Activated T-cell treated with anti-CD3 and anti-CD28 coated beads, Interleukin-2, amount 50 U/mL, for 72 hours (primary cell): ENCODE measurements at places on chromosomes 4 and X.

- DNase-seq: no peak
- H3K27ac ChIP-seq: no peak overlapping the region
- no peaks in the 10 kb centered on the region for H3K27me3 ChIP-seq
- H3K4me1 ChIP-seq: no peaks in the 10 kb centered on the region
- no peaks in the 10 kb centered on the region for H3K36me3 ChIP-seq
Observed at GRCh38 chr4:102037566-102037965, 247.0 kb downstream of the BANK1 start.

- DNase-seq: no peak
- no peaks in the 10 kb centered on the region for H3K4me1 ChIP-seq
- no peak overlapping the region for H3K4me3 ChIP-seq
- peaks cover 6% of the 10 kb centered on the region for H3K27me3 ChIP-seq
Observed at GRCh38 chrX:129427267-129427666, 96.0 kb downstream of the SMARCA1 start.

- DNase-seq: no peak
- H3K36me3 ChIP-seq: no peaks in the 10 kb centered on the region
- H3K4me1 ChIP-seq: peaks cover 6% of the 10 kb centered on the region
- no peak overlapping the region for H3K4me3 ChIP-seq
- H3K27me3 ChIP-seq: no peaks in the 10 kb centered on the region
- no peak overlapping the region for H3K27ac ChIP-seq
Observed at GRCh38 chr4:27635936-27636913, 775.6 kb downstream of the STIM2 start.

DNA sequence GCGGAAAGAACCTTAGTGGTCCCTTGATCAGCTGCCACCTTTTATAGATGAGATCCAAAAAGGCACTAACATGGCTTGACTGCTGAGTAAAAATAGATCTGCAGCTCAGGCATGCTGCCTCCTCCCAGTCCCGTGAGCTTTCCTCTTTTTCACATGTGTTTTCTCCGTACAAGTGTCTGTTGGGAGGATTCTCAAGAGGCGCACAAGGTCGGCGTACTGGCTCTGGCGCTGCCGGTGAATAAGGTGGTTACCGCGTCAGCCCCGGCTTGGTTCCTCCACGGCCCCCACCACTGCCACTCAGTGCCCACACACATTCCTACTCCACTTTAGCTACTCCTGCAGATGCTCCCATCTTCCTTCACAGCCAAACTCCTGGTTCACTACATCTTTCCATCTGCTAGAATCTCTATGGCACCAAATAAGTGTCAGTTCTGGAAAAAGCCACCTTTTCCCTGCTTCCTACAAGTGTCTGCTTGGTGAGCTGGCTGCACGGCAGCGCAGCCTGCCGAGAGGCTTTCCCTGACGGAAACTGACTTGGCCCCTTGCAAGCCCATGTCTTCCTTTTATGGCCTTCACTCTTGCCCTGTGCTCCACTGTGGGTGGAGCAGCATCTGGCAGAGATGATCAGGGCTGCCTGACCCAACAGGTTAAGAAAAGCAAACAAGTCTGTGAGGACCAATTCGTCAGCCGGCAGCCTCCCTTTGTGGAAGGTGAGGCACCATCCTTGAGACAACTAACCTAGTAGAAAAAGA lies 99.8 kb downstream of the KLHL8 start:
- H3K4me3 ChIP-seq: no peak overlapping the region
- H3K27me3 ChIP-seq: no peaks in the 10 kb centered on the region
- H3K4me1 ChIP-seq: peaks cover 30% of the 10 kb centered on the region
- DNase-seq: no peak
- peaks cover 4% of the 10 kb centered on the region for H3K36me3 ChIP-seq
- H3K27ac ChIP-seq: peak overlapping the region; percentile 41

- H3K27ac ChIP-seq: no peak overlapping the region
- H3K4me1 ChIP-seq: peaks cover 57% of the 10 kb centered on the region
- peaks cover 8% of the 10 kb centered on the region for H3K36me3 ChIP-seq
- H3K4me3 ChIP-seq: no peak overlapping the region
Observed at GRCh38 chr4:6935965-6936364, 26.3 kb downstream of the TBC1D14 start.

DNA sequence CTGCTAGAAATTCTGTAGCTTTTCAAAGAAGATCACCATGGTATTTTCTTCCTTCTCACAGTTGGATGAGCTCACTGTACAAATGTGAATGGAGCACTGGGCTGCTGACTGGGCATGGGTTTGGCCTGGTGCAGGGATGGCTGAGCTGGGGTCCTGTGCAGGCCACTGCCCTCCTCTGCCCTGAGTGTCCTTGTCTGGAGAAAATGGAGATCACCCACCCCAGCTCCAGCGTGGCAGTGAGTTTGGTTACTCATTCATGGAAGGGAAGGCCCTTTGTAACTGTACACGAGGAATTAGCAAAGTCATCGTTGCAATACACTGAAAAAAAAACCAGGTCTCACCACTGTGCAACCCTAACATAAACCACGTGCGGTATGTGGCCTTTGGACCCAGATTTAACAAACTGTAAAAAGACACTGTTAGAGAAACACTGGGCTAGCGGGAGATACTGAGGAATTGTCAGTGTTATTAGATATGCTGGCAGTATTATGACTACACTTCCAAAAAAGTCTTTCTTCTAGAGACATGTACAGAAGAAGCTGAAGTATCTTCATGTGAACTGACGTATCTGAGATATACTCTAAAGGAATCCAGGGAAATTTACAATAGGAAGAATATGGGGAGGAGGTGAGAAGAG lies 16.1 kb upstream of the TBC1D14 start:
- no peak overlapping the region for H3K27ac ChIP-seq
- peaks cover 41% of the 10 kb centered on the region for H3K4me1 ChIP-seq
- H3K36me3 ChIP-seq: peaks cover 12% of the 10 kb centered on the region
- DNase-seq: no peak

- peaks cover 7% of the 10 kb centered on the region for H3K27me3 ChIP-seq
- H3K4me1 ChIP-seq: peaks cover 34% of the 10 kb centered on the region
- peak overlapping the region; percentile 99 for H3K27ac ChIP-seq
- peak; percentile 68 for DNase-seq
- no peaks in the 10 kb centered on the region for H3K36me3 ChIP-seq
Observed at GRCh38 chr4:36394352-36394903, 113.0 kb downstream of the DTHD1 start.

DNA sequence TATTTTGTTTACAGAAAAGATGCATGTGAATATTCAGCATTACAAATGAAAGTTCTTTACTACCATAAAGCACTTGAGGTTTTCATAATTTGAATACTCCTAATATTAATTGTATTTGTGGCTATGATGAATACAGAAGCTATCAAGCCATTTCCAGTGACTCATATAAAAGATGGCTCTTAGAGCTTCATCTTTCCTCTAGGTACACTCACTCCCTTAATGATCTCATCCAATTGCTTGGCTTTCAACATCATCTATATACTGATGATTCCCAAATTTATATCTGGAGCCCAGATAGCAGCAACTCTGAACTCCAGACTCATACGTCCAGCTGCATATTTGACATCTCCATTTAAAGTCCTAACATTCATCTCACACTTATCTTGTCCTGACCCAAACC lies 183.4 kb upstream of the FAM241A start:
- no peak for DNase-seq
- H3K36me3 ChIP-seq: no peaks in the 10 kb centered on the region
- H3K4me1 ChIP-seq: no peaks in the 10 kb centered on the region
- H3K27me3 ChIP-seq: no peaks in the 10 kb centered on the region
- H3K4me3 ChIP-seq: no peak overlapping the region
- H3K27ac ChIP-seq: no peak overlapping the region

DNA sequence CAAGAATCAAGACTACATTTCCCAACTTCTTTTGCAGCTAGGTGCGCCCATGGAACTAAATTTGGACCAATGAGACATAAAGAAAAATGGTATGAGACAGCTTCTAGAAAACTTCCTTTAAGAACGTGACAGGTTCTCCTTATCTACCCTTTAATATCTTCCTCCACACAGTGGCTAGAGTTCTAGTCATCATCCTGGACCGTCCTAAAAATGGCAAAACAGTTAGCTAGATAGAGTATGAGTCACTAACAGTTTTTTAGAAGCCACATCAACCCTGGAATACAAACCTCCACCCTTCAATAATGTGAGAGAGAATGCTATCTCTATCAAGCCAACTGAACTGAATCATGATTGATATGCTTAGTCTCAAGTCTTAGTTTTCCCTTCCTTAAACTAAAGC lies 267.9 kb upstream of the SLC7A11 start:
- H3K27me3 ChIP-seq: no peaks in the 10 kb centered on the region
- no peaks in the 10 kb centered on the region for H3K4me1 ChIP-seq
- DNase-seq: no peak
- no peaks in the 10 kb centered on the region for H3K36me3 ChIP-seq
- no peak overlapping the region for H3K4me3 ChIP-seq

- H3K27me3 ChIP-seq: no peaks in the 10 kb centered on the region
- no peaks in the 10 kb centered on the region for H3K4me1 ChIP-seq
- no peak overlapping the region for H3K4me3 ChIP-seq
- H3K36me3 ChIP-seq: no peaks in the 10 kb centered on the region
- DNase-seq: no peak
Observed at GRCh38 chr4:173128199-173128890, 40.3 kb upstream of the GALNT7 start.

DNA sequence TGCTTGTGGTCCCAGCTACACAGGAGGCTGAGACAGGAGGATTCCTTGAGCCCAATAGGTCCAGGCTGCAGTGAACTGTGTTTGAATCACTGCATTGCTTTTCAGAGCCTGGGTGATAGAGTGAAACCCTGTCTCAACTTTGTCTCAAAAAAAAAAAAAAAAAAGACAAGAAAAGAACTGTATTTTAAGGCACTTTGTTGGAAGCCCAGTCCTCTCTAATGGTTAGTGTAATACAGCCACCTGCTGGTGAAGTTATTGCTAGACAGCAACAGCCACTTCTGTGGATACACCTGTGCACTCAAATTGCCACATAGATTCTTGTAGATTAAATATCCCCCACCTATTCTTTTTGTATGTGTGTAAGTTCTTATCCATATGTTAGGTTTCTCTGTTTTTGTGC lies 10.1 kb upstream of the FGG start:
- no peak overlapping the region for H3K27ac ChIP-seq
- H3K4me3 ChIP-seq: no peak overlapping the region
- DNase-seq: peak; percentile 15
- H3K36me3 ChIP-seq: no peaks in the 10 kb centered on the region
- no peaks in the 10 kb centered on the region for H3K4me1 ChIP-seq

- H3K27me3 ChIP-seq: peaks cover 8% of the 10 kb centered on the region
- peaks cover 6% of the 10 kb centered on the region for H3K4me1 ChIP-seq
- no peak overlapping the region for H3K4me3 ChIP-seq
- H3K27ac ChIP-seq: no peak overlapping the region
- H3K36me3 ChIP-seq: no peaks in the 10 kb centered on the region
Observed at GRCh38 chrX:120499301-120500072, 30.4 kb upstream of the LAMP2 start.

GRCh38 chr4:16055873-16056272 lies 27.9 kb downstream of the PROM1 start:
- H3K4me1 ChIP-seq: no peaks in the 10 kb centered on the region
- no peak overlapping the region for H3K4me3 ChIP-seq
- H3K27ac ChIP-seq: no peak overlapping the region
- DNase-seq: no peak
- H3K36me3 ChIP-seq: no peaks in the 10 kb centered on the region

DNA sequence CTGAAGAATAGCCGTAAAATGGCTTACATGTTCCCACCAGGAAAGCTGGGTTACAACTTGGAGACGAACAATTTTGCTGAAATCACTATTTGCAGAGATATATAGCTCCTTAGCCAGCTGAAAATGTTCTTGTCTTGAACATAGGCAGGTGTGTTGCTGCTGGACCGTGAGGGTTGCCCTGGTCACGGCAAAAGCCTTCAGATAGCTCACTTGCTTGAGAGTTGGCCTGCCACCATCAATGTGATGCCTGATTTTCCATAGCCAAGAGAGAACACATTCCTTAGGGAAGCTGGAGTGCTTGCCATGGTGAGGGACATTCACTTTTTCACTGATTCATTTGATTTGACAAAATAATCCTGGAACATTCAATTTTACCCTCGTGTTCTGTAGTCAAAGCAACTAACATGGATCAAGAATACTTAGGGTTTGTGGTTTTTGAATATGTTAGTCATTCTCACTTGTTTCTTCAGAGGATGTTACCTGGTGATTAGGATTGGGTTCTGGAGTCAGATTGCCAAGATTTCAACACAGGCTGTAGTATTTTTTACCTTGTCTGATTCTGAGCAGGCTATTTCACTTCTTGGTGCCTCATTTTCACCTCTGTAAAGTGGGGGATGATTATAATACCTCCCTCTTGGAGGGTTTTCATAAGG lies 536.9 kb downstream of the RAPGEF2 start:
- H3K36me3 ChIP-seq: no peaks in the 10 kb centered on the region
- H3K27me3 ChIP-seq: no peaks in the 10 kb centered on the region
- no peak for DNase-seq

DNA sequence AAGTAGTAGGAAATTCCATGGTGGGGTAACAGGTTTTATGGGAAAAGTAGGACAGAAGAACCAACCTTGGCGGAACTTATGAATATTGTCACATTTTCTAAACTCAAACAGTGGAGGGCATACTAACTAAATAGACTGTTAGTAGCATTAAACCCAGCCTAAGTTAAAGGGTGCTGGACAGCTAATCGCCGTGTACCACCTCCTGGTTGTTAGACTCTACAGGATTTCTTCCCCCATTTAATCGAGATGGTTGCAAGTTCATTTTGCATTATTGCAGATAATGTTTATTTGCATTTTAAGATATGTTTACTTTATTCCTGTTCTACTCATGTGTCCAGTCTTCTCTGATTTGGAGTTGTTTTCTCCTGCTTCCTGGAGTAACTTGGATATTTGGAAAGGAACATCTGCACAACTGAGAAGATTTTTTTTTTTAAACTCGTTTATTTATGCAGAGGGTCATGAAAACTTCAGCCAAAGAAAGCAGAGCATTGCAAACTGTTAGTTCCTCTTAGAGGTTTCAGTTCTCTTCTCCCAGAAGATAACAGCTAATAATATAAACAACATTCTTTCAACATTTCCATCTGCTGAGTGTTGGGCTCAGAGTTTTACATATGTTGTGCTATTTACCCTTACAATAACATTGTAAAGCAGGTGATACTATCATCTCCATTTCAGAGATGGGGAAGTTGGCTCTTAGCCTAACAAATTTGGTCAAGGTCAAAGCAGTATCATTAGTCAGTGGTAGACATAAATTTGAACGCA lies 51.5 kb upstream of the TBC1D9 start:
- no peaks in the 10 kb centered on the region for H3K36me3 ChIP-seq
- H3K4me3 ChIP-seq: no peak overlapping the region
- H3K27ac ChIP-seq: no peak overlapping the region

- peaks cover 18% of the 10 kb centered on the region for H3K36me3 ChIP-seq
- peak overlapping the region; percentile 55 for H3K4me3 ChIP-seq
- peaks cover 86% of the 10 kb centered on the region for H3K4me1 ChIP-seq
Observed at GRCh38 chr4:102585329-102585728, 84.2 kb downstream of the NFKB1 start.

GRCh38 chr4:81550388-81550859 lies 78.7 kb upstream of the RASGEF1B start:
- H3K36me3 ChIP-seq: peaks cover 1% of the 10 kb centered on the region
- DNase-seq: no peak
- peaks cover 9% of the 10 kb centered on the region for H3K4me1 ChIP-seq
- H3K27ac ChIP-seq: no peak overlapping the region
- no peak overlapping the region for H3K4me3 ChIP-seq
